Activated naive CD4-positive, alpha-beta T cell treated with anti-CD3 and anti-CD28 coated beads for 36 hours (primary cell): ENCODE measurements at places on chromosomes 3 and 15.

DNA sequence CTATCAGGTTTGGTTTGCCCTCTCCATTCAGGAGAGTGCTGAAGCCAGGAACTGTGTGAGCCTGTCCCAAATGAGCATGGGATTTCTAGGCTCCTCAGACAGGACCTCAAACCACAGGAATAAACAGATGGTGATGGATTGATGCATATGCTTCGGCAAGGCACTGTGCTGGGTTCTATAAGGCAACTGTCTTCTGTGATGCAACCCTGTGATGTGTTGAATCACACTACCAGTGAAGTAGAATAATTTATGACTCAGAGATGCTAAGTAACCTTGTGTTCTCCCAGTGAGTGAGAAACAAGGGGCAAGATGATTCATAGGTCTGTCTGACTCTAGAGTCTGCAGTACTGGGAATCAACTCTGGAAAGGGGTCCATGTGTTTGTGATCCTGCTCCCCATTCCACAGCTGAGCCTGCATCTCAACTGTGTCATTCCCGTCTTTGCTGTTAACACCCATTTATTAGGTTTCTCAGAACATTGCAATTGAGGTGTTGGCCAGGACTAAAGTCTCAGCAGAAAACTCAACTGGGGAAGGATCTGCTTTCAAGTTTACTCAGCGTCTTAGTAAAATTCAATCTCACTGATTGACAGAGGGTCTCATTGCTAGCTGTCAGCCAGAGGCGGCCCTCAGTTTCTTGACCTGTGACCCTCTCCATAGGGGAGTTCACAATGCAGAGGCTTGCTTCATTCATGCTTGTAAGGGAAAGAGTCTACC, 510.1 kb upstream of the CFAP20DC start:
- DNase-seq = peak; percentile 71

- no peak for DNase-seq
Observed at GRCh38 chr3:31748281-31748932, 215.7 kb downstream of the STT3B start.

DNA sequence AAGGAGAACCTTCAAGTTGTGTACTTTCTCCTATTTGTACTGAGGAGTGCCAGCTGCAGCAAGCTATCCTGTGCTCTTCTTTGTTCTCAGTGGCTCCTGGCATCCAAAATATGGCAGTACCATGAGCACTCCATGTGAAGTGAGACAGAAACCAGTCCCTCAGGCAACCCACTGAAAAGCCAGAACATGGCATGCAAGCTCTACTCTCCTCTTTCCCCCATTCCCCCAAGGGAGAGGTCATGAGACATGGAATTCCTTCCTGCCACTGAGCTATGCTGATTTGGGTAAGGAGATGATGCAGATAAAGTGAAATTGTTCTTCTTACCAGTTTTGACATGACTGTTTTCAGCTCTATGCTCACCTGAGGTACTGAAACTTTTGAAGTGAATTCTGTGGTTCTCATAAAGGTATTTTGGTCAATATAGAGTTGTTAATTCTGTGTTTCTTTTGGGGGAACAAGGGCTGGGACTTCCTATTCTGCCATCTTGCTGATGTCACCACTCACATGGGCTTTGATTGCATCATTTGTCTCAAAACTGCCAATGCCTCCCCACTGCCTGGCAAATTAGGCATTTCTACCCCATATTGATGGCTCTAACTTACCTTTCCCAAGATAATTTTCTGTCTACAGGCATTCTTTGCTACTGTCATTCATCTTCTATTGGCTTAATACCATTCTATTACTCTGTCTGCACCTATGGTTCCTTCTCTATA, 22.8 kb upstream of the CEP152 start:
- no peak for DNase-seq

- DNase-seq = peak; percentile 29
Observed at GRCh38 chr15:90557186-90558084, 27.7 kb downstream of the CRTC3 start.

- DNase-seq = no peak
Observed at GRCh38 chr3:196057760-196058331, 24.0 kb downstream of the TFRC start.

DNA sequence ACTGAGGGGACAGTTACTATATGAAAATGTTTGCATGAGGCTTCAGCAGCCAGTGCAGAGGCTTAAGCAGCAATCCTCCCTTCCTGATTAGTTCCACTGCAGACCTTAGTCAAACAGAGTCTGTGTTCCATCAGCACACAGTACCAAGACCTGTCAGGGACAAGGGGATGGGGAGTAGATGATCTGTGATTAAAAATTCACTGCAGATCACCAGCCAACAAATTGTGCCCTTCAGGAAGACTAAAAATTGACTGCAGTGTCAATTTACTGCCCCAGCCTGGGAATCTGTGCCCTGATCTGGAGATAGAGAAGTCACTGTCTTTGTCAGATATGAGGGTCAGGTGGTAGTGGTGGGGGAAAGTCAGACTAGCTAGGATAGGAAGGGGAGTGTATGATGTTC, 13.8 kb upstream of the NMNAT3 start:
- DNase-seq = no peak

GRCh38 chr3:188165596-188165995, 11.6 kb downstream of the LPP start:
- peak; percentile 73 for DNase-seq

DNA sequence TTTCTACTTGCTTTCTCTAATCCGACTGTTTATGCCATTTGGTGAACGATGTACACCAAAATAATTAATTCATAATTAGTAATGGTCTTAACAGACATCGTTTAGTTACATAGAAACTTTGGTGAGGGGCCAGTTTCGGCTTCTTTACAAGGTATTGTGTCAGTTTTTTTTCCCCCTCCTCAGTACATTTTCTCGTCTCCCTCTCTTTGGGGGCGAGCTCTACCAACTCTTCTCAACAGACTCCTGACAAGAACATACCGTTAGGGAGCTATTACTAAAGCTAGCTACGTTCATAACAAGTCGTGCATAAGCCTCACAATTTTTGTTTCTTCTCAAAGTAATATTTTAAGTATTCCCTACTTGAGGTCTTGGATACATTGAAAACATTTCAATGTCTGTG, 1.4 kb downstream of the U2SURP start:
- DNase-seq = no peak

GRCh38 chr15:100484443-100484842, 44.3 kb downstream of the CERS3 start:
- no peak for DNase-seq

DNA sequence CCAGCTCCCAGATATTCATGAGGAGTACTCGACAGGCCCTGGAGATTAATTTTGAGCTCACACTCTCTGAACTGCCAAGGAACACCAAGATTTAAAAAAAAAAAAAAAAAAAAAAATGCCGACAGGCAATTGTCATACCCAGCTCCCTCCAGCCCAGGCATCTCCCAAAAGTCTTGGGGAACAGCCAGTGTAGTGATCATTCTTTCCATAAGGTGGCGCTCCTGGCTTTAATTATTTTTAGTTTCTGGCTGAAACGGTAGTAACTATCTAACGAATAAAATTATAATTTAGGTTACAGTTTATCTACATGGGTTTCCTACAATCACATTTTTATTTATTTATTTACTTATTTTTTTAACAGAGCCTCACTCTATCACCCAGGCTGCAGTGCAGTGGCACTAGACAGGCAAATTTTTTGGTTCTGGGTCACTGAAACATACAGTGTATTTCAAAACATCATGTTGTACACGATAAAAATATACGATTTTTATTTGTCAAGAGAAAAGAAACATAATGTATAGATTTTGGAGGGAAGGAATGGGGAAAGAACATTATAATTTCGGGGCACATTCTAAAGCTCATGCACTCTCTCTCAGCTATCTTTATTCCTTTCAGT, 157.3 kb downstream of the ADAMTS9 start:
- DNase-seq = peak; percentile 54

DNA sequence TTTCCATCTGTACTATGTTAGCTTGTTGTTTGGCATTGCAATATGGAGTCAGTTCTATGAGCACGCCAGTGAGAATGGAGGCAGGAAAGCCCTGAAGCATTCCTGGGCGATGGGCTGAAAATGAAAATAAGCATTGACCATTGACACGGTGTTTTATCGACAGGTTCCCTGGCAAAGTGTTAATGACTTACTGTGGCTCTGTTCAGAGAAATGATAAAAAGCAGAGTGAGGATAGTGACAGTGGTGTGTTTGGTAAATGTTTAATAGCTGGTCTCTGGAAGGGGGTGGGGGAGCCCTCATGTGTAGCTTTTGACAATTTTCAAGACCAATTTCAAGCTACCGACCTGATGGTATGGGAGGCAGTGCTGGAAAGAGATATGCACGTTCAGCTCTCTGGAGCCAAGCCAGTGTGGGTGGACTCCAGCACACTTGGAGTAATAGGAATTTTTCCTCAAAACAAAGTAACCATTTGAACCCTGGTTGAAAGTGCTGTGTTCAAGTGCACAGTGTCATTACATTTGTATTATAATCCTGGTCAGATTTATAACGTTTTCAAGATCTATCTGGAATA, 341.7 kb upstream of the ROBO2 start:
- no peak for DNase-seq

DNA sequence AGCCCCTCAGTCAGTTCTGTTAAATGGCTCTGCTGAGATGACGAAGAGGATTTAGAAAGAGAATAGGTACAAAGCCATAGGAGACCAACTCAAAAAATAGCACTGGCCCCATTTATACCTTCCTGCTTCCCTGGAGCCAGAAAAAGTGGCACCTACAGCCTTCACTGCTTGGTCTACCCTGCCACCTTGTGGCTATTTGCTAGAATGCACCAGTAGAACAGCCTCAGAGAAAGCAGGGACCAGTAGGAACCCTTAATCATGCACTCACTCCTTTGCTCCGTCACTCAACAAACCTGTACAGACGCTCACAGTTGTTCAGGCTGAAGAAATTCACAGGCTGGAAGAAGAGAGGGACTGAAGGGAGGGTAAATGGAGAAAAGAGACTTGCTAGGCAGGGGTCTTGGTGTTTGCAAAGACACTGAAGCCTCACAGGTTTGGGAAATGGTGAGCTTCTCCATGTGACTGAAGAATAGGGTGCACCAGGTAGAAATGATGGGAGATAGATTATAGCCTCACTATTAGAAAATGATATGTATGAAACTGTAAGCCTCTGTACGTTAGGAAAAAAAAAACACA, 12.1 kb upstream of the RTP2 start:
- peak; percentile 88 for DNase-seq

DNA sequence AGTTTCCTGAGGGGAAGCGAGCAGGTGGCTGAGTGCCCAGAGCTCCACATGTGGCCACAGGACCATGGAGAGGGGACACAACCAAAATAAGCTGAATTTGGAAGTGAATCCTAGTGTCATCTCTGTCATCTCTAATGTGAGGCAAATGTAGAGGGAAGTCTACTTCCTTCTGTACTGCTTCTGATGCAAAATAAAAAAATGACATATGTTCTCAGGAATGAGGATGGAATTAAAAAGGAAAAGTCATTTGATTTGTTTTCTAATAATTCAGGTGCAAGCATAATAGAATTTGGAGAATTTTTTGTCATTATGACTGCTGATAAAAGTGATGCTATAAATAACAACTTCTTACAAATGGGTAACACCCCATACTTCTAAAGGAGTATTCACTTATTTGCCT, 59.5 kb upstream of the POU1F1 start:
- DNase-seq = no peak

DNA sequence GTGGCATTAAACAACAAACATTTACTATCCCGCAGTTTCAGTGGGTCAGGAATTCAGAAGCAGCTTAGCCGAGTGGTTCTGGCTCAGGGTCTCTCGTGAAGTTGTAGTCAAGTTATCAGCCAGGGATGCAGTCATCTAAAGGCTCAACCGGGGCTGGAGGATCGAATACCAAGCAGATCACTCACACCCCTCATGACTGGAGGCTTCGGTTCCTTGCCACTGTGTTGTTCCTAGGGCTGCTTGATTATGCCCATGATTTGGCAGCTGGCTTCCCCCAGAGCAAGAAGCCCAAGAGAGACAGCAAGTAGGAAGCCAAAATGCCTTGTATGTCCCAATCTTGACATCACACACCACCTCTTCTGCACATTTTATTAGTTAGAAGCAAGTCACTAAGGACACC, 33.9 kb upstream of the CDCP1 start:
- DNase-seq = no peak

GRCh38 chr3:14565868-14566588, 25.9 kb upstream of the GRIP2 start:
- no peak for DNase-seq

GRCh38 chr3:31322460-31322859, 210.3 kb upstream of the STT3B start:
- no peak for DNase-seq

GRCh38 chr3:25713341-25713985, 48.8 kb upstream of the TOP2B start:
- no peak for DNase-seq

DNA sequence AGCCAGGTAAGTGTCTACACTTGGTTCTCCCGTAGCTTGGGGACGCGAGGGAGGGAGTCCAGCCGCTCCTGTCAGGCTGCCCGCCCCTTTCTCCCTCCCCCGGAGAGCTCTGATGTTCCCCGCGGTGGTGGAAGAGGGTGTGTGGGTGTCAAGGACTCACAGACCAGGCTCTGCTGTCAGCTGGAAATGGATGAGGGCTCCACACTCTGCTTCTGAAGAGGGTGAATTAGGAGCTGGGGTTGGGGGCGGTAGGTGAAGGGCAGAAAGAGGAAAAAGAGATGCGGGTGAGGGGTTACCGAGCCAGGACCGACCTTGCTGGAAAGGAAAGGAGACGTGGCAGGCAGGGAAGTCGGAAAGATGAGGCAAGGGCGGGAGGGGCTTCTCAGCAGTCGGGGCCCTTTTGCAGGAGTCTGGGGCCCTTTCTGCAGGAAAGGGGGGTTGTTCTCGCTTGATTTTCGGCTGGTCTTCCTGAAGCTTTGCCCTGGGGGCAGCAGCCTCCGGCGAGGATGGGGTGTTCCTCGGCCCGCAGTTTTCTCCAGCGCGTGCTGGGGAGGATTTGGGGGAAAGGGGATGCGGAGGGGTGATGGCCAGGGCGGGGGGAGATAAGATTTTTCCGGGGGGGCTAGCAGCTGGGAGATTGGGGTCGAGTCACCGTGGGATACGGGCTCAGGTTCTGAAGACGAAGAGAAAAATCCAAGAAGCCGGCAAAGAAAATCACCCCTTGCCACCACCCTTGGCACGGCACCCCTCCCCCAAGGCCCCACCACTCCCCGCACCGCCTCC, 602 bp upstream of the BAHD1 start:
- peak; percentile 36 for DNase-seq

DNA sequence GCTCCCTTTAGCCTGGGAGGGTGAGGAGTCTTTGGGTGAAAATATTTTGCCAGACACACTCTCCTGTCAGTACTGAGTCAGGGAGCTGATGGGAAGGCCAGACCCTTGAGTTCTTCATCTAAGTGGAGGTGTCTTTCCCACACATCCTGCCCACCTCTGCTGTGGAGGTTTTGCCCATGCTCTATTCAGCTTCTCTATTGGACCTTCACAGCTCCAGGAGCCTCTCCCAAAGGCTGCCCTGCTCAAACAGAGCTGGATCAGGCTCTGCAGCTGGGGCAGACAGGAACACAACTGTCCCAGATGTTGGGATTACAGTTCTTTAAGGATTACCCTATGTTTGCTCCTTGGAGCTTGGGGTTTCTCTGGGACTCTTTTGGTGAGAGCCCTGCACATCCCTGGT, 77.9 kb downstream of the SPSB4 start:
- DNase-seq = no peak
